ENCODE measurements at places on chromosomes 4 and X.

GRCh38 chr4:84750260-84750959 is 167.5 kb downstream of the CDS1 start:
- DNase-seq = no peak

DNA sequence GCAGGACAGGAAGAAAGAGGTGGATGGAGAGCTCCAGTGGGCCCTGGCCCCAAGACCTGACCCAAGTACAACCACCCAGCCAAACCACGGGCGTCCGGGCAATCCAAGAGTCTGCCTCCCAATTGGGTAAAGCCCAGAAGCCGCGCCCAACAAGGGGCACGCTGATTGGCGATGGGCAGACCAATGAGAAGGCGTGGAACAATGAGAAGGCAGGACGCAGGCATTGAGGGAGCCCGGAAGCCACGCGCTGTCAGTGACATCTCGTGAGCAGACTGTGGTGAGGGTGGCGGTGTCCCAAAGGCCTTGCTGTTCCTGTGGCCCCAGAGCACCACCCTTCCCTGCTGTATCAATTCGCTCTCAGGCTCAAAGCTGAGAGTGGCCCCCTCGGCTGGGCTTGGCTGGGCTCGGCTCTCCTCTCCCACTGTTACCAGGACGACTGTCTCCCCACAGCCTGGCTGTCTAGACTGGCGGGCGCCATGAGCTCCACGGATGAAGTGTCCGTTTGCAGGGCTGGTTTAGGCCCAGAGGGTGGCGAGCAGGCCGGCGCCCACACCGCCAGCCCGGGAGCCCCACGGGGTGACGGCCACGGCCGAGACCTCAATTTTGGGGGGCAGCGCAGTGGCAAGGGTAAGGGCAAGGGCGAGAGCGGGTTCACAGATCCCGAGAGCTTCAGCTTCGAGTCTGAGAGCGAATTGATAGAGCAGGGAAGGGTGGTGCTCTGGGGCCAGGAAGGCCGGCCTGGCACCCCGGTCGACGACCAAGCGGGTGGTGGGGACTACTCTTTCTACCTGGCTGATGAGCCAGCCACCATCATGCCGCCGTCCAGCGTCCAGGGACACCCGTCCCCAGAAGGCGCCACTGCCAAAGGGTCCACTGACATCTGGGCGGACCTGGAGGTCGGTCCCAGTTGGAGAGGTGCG is at the start of gene LOC101059915:
Gene LOC101059915 (plus strand): TSS at position 219 of the 920 bp plus-strand sequence.
- no peak for DNase-seq

DNA sequence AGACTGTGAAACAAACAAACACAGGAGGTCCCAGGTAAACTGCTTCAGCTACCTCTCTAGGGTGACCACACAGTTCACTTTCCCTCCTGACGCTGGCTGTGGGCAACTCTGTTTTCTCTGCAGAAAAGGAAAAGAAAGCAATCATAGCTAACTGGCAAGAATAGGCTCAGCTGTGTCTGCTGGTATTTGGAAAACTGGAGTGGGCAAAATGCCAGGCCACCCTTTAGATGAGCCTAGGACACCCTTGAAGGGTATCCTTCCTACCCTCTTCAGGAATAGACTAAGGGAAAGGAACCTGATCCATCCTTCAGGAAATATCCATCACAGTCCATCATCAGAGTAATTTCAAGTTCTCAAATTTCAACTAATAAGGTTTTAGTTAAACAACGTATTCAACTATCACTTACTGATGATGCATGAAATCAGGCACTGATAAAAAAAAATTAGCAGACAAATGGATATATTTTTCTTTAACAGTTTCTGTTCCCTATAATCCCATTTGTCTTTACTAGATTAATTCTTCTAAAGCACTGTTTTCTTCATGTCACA is 60.9 kb downstream of the CAMK2D start:
- DNase-seq = no peak

DNA sequence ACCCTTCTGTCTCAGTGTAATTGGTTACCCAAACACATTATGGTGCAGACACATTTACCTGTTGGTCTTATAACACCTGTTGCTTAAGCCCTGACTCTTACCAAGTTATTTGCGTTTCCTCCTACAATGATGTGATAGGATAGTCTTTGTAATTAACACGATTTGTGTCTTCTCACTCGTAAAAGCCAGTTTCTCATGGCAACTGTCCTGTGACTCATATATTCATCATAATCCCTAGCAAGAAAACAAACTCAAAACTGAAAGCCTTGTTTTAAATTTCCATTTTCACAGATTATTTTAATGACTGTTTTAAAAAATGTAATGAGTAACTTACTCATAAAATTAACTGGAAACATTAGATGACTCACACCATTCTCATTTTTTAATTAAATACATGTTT is 495.2 kb downstream of the NLGN4X start:
- DNase-seq = no peak

GRCh38 chr4:84647312-84647884 is 64.5 kb downstream of the CDS1 start:
- no peak for DNase-seq

GRCh38 chrX:79161655-79162054 is 17.2 kb downstream of the GPR174 start:
- DNase-seq = no peak

DNA sequence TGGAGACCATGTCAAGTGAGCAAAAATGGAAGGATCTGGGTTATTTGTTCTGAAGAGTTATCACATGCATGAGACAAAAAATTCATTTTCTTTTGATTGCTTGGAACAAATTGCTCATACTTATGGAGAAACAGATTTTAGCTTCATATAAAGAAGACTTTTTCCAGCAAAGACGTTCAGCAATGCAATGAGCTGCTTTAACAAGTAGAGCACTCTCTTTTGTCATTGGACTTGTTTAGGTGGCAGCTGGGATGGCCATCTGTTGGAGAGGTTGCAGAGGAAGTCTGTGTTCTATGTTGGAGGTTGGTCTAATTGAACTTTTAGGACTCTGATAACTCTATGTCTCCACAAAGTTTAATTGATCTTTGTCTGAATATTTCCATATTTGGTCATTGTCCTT is 19.9 kb upstream of the CEP135 start:
- DNase-seq = no peak

DNA sequence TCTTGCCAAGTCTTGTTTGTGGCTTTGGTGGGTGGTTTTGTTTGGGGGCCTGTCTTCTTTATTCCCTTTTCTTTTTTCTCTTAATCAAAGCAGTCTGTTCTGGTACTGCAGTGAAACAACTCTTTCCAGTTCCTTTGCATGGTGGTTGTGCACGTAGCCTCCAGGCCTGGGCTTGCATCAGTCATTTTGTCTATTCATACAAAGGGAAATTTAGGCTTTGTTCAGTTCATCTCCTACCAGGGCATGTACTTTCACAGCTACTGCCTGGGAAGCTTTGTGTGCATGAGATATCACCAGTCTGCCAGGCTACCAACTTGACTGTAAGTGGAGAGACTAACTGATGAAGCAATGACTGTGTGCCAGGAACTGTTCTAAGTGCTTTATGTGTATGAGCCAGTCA is 8.5 kb downstream of the TRIM2 start:
- DNase-seq = no peak

DNA sequence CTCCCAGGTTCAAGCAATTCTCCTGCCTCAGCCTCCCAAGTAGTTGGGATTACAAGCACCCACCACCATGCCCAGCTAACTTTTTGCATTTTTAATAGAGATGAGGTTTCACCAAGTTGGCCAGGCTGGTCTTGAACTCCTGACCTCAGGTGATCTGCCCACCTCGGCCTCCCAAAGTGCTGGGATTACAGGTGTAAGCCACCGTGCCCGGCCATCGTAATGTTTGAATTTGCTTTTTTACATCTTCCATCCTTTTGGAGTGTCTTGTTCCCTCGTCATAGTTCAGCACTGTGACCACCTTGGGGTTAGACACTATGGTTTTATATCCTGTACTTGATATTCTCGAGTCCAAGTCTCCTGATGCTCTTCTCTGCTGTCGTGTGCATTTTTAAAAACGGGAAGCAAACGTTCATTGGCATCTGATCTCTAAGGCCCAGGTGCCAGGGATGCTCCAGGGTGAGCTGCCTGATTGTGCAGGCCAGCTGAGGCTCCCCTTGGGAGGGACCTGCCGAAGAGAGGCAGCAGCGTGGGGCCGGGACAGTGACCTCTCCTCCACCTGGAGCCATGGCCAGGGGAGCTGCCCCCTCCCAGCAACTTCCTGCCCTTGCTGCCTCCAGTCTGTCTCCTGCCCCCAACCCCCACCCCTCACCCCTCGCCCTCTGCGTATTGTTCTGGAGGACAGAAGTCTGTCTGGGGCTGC is 16.7 kb downstream of the DGKQ start:
- DNase-seq = peak; percentile 71

DNA sequence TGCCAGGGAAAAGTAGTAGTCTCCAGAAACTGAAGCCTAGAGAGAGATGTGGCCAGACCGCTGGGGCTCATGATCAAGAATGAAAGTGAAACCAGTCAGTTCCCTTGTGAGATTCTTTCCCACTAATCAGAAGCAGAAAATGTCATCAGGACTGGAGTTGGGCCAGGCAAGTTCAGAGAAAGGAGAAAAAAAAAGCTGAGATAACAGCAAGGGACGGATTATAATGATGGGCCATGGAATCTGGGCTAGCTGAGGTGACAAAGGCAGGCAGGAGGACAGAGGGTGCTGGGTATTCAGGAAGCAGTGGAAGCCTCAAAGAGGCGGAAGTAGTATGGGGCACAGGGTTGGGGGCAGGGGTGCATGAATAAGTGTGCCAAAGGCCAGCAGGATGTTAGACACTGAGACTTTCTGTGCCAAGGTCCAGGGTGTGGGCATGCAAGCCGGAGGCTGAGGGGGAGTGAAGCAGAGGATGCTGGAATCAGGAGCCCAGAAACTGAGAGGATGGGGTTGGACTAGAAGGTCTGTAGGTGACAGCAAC is 2.5 kb downstream of the CXorf38 start:
- no peak for DNase-seq

DNA sequence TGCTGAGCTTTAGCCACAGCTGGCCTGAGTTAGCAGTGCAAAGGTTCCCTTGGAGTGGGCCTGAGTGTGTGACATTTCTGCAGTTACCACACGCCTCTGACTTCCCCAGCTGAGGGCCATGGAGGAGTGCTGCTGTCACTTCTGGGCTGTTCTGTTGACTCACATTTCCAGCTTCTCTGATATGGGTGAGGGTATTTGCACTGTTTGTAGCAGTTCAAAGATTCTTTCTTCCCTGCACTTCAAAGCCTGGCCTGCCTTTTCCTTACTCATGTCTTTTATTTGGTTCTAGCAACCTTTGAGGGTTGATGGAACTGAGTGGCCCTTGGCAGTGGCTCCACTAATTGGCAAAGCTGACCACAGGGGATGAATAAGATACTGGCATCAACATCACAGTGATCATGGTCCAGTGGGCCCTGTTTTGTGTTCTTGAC is 26.4 kb upstream of the SCML1 start:
- DNase-seq = no peak

GRCh38 chr4:4666187-4666586 is 124.3 kb upstream of the STX18 start:
- no peak for DNase-seq

GRCh38 chrX:10062352-10062751 is 94.4 kb upstream of the CLCN4 start:
- no peak for DNase-seq

DNA sequence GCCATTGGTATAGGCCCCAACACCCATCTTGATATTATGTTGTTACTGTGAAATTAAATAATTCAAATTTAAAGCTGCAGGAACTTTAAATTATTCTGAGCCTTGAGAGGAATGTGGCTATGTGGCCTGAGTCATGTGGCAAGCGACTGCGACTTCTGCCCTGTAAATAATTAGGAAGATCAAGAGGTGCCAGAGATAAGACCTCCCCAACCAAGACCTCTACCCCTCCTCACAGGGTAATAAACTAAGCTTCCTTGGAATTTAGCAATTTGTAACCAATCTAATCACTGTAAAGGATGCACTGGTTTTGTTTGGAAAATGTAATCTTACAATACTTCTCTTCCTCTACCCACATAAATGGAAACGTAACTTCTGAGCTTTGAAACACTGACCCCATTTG is 501.9 kb downstream of the RAPGEF2 start:
- no peak for DNase-seq

- DNase-seq = no peak
These were observed 125.8 kb downstream of the IRF2 start for GRCh38 chr4:184348311-184349233.

DNA sequence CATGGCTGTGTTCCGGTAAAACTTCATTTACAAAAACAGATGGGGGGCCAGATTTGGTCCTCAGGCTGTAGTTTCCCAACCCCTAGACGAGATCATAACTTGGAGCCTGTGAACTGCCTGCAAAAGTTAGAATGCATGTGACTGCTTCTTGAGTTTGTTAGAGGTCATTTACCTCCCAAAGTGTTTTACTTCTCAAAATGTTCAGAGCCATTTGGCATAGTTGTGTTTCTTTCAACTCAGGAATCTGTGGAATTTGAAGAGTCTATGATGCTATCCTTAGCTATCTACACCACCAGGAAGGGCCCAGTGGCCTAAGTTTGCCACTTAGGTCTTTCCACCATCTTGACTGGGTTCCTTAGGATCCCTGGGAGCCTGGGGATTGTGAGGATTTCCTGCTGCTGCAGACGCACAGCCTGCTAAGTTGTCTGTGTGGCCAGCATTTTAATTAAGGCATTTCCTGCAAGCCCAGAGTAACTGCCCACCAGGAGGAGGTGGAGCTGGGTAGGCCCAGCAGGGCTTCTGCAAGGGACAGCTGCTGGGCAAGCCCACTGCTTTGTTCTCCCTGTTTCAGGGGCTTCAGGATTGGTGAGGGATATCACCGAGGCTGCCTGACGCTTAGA is 53.1 kb downstream of the CCNI start:
- no peak for DNase-seq

GRCh38 chr4:8128100-8128856 is 30.3 kb downstream of the ABLIM2 start:
- DNase-seq = no peak

GRCh38 chr4:33116871-33117270 is 2396.7 kb downstream of the PCDH7 start:
- DNase-seq = no peak

Data from chondrocyte (in vitro differentiated cells).